ENCODE measurements at places on chromosomes 2 and 18.

DNA sequence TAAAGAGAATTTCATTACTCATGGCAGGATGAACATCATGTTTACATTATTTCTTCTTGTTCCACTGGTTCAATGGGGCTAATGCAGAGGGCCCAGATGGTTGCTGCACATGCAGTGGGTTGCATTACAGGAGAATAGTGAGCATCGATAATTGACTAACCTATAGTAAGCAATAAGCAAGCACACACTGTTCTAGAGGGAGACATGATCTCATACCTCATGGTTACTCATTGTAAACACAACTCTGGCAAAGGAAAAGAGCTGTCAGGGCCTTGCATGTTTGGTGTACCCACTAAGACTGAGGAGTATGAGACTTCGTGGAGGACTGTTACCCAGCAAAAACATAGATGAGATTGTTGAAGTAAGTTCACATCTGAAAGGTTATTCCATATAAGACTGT is 885.6 kb upstream of the VRK2 start:
- DNase-seq, result no peak

GRCh38 chr18:49596687-49597086 is 34.8 kb downstream of the LIPG start:
- no peak for DNase-seq

DNA sequence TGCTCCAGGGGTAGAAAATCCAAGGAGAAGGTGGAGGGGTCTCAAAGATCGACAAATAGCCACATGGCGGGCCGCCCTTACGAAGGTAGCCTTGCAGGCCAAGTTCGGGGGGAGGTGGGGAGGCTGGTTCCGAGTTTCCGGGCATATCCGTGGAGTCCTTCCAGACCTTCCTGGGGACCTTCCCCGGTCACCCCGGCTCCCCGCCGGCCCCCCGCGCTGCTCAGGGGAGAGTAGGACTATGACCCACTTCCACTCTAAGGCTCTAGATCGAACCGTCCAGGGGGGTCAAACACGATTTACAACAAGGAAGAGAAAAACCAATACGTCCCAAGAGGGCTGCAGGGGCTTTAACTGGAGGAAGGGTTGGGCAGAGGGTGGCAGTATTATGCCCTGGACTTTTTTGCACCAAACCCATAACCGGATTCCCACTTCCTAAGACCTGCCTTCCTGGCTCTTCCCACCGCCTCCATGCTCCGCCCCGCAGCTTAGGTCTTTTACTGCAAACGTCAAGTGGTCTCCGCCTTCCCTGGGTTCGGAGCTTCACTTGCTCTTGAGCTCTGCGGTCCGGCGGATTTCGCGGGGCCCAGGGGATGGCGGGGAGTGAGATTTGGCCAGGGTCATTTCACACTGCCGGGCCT is 779 bp upstream of the LYPD6 start:
- DNase-seq, result no peak

- DNase-seq, result no peak
Observed at GRCh38 chr2:139194546-139194945, 414.4 kb upstream of the NXPH2 start.
